IMR-90 (cell line): ENCODE measurements at places on chromosomes 3 and 15. TPM values are rescaled to one million over a fixed set of nuclear protein-coding genes. Genes with fewer than 3 reads are reported as not detected.

SCG5 gene
- 7.9 and 8.3 TPM in 2 replicates for total RNA-seq

MST1 gene
- 1.1 and 1.3 TPM in 2 replicates for total RNA-seq

ZBTB47 gene
- 9.7 and 10.9 TPM in 2 replicates for total RNA-seq

CAMP gene
- total RNA-seq, result not detected in 2 replicates

KBTBD13 gene
- not detected in 2 replicates for total RNA-seq

GLDN gene
- under 0.01 TPM in 1 of 2 replicates, not detected in the other for total RNA-seq

NGLY1 gene
- total RNA-seq, result 14.9 and 24.2 TPM in 2 replicates

- no peak overlapping the region for H3K4me3 ChIP-seq
- no peaks in the 10 kb centered on the region for H3K4me1 ChIP-seq
- H3K27ac ChIP-seq, result no peak overlapping the region
- DNase-seq, result no peak
- H3K36me3 ChIP-seq, result no peaks in the 10 kb centered on the region
Measured at GRCh38 chr3:56322862-56323261, 145.4 kb downstream of the ERC2 start.

DNA sequence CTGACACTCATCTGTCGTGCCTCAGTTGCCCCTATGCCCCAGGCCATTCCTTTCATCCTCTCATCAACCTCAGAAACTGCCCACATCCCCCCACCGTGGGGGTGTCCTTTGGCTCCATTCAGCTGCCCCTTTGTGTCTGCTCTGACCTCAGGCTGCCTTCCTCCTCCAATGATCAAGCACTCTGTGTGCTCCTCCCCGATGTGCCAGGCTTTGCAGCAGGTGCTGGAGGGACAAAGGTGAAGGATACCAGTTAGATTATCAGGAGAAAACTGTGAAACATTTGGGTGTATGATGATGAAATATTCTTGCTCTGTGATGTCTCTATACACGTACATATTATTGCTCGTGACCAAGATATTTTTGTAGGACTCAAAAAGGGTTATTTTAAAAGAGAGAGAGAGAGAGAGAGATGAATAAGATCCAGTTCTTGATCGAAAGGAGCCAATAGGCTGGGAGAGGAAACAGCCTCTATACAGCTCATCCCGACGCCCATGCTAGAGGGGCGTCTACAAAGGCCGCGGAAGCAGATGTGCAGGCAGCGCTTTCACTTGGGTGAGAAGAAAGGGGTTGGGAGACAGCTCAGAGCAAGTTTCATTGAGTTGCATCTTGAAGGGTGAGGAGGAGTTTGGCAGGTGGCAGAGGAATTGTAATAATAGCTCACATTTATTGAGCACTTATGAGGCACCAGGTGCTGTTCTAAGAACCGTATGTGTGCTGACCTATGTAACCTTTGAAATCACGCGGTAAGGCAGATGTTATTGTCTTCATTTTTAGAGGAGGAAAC, 28.3 kb upstream of the ADCY5 start:
- DNase-seq, result no peak
- no peaks in the 10 kb centered on the region for H3K4me1 ChIP-seq
- H3K27ac ChIP-seq, result no peak overlapping the region
- H3K27me3 ChIP-seq, result peaks cover 65% of the 10 kb centered on the region
- H3K36me3 ChIP-seq, result no peaks in the 10 kb centered on the region

GRCh38 chr15:63588826-63589225, 8.4 kb upstream of the FBXL22 start:
- DNase-seq, result no peak
- no peak overlapping the region for H3K27ac ChIP-seq
- H3K36me3 ChIP-seq, result peaks cover 17% of the 10 kb centered on the region
- no peak overlapping the region for H3K4me3 ChIP-seq
- no peaks in the 10 kb centered on the region for H3K27me3 ChIP-seq

DNA sequence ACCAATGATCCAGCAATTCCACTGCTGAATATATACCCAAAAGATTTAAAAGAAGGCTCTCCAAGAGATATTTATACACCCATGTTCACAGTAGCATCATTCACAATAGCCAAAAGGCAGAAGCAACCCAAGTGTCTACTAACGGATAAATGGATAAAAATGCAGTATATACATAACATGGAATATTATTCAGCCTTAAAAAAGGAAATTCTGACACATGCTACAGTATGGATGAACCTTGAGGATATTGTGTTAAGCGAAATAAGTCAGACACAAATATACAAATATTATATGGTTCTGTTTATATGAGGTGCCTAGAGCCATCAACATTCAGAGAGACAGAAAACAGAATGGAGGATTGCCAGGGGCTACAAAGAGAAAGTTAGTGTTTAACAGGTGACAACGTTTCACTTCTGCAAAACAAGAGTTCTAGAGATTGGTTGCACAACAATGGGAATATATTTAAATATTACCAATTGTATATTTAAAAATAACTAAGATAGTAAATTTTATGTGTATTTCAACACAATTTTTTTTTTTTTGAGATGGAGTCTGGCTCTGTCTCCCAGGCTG, 69.4 kb downstream of the STAG1 start:
- no peaks in the 10 kb centered on the region for H3K27me3 ChIP-seq
- H3K36me3 ChIP-seq, result no peaks in the 10 kb centered on the region
- H3K27ac ChIP-seq, result no peak overlapping the region
- no peak overlapping the region for H3K4me3 ChIP-seq
- H3K4me1 ChIP-seq, result no peaks in the 10 kb centered on the region

DNA sequence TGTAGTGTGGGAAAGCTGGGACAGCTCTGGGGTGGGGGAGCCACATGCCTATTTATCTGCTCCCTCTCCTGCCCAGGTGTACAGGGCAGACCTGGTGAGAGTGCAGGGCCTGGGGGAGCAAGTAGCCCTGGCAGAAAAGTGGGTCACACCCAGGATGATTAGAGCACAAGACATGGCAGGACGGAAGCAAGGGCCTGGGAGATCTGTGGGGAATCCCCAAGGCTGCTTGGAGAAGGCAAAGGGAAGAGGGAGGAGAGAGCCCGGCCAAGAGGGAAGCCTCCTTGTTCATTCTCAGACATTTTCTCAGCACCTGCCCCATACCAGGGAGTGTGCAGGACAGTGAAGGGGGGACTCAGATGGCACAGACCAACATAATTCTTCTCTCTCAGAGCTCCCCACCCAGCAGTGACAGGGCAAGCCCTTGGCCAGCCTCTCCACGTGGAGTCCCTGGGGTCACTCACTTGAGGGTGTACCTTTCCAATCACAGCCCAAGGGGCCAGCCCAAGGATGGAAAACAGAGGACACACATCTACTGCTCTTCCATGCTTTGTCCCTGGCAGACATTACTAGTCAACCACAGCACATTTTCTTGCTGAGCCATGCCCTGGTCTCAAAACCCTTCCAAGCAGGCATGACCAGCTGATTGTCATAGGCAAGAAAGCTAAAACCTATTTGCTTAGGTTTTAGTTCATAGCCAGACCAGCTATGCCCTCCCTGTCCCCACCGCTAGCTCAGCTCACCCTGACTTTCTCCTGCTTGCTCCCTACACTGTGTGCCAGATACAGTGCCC, 4.9 kb upstream of the DUSP7 start:
- H3K4me1 ChIP-seq, result peaks cover 10% of the 10 kb centered on the region
- H3K27me3 ChIP-seq, result no peaks in the 10 kb centered on the region
- H3K4me3 ChIP-seq, result no peak overlapping the region
- H3K36me3 ChIP-seq, result no peaks in the 10 kb centered on the region

DNA sequence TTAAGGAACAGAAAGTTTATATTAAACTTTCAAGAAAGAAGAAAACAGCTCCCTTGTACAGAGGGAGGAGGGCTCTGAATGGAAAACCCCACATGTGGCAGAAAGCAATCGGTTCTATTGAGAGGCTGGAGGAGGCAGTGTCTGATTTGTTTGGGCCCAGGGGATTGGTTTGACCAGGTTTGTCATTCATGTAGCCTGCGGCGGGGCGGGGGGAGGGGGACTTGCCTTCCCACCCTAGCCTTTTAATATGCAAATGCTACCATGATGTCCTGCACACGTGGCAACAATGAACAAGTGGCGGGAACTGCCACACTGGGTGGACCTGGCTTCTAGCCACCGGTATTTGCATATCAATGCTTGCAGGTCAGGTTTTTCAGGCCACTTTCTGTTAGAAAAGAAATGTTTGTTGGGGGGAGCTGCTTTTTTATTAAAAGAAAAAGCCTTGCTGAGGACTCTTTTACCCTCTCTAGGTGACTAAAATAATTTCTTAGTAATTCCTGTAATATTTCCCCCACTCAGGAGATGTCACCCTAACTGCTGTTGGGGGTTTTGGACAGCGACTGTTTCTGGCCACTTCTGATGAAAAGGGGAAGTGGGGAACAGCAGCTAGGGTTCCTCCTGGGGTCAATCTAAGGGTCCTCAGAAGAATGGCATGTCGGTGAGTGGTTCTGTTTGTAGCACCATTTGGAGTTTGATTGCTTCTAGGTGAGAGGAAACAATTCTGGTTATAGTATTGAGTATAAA, 691.2 kb downstream of the TBL1XR1 start:
- no peak overlapping the region for H3K4me3 ChIP-seq
- no peak overlapping the region for H3K27ac ChIP-seq
- DNase-seq, result no peak
- no peaks in the 10 kb centered on the region for H3K36me3 ChIP-seq

DNA sequence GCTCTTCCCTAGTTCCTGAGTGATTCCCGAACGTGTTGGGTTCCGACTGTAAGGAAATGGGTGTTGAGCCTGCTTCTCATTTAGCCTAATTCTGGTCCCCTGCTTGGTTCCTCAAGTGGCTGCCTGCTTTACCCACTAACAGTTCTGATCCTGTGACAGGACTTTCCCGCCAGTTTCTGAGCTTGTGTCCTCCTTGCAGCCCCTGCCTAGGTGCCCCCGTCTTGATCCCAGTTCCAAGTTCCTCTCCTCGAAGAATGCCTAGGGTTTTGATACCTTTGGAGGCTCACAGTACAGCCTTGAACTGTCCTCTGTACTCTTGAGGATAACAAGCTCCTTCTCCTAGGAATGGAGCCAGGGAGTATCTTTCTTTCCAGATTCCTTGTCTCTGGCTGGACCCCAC, 12.0 kb upstream of the RASGRF1 start:
- DNase-seq, result no peak
- H3K27ac ChIP-seq, result no peak overlapping the region
- H3K4me1 ChIP-seq, result no peaks in the 10 kb centered on the region
- H3K36me3 ChIP-seq, result no peaks in the 10 kb centered on the region

GRCh38 chr15:34837246-34838016, 42.1 kb upstream of the ACTC1 start:
- H3K4me3 ChIP-seq, result no peak overlapping the region
- no peak overlapping the region for H3K27ac ChIP-seq
- no peaks in the 10 kb centered on the region for H3K27me3 ChIP-seq
- H3K4me1 ChIP-seq, result peaks cover 7% of the 10 kb centered on the region

- H3K4me3 ChIP-seq, result no peak overlapping the region
- no peaks in the 10 kb centered on the region for H3K36me3 ChIP-seq
- H3K27ac ChIP-seq, result no peak overlapping the region
- DNase-seq, result peak; percentile 43
- H3K27me3 ChIP-seq, result no peaks in the 10 kb centered on the region
Measured at GRCh38 chr3:52001443-52001974, 5.8 kb upstream of the RPL29 start.

GRCh38 chr3:127690823-127691452, 18.2 kb downstream of the ABTB1 start:
- no peak overlapping the region for H3K4me3 ChIP-seq
- no peaks in the 10 kb centered on the region for H3K27me3 ChIP-seq
- peak overlapping the region; percentile 80 for H3K27ac ChIP-seq
- H3K36me3 ChIP-seq, result peaks cover 12% of the 10 kb centered on the region; the same call in 1 of the 2 replicates

- DNase-seq, result no peak
- no peaks in the 10 kb centered on the region for H3K27me3 ChIP-seq
- H3K36me3 ChIP-seq, result no peaks in the 10 kb centered on the region
- no peak overlapping the region for H3K4me3 ChIP-seq
Measured at GRCh38 chr3:78022232-78022631, 982.3 kb downstream of the ROBO2 start.

GRCh38 chr3:17141699-17142098, 256.9 kb downstream of the PLCL2 start:
- no peak overlapping the region for H3K4me3 ChIP-seq
- H3K4me1 ChIP-seq, result no peaks in the 10 kb centered on the region
- no peak overlapping the region for H3K27ac ChIP-seq
- peaks cover 10% of the 10 kb centered on the region for H3K27me3 ChIP-seq
- DNase-seq, result no peak

DNA sequence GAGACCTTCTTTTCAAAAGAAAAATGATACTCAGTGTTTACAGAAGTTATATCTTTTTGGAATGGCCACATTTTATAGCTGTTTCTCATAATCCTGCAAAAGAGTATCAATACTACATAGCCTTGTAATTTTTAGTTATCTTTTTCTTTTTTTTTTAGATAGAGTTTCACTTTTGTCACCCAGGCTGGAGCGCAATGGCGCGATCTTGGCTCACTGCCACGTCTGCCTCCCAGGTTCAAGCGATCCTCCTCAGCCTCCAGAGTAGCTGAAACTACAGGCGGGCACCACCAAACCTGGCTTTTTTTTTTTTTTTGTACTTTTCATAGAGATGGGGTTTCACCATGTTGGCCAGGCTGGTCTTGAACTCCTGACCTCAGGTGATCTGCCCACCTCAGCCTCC, 53.6 kb downstream of the ANKRD28 start:
- no peak for DNase-seq
- no peaks in the 10 kb centered on the region for H3K4me1 ChIP-seq
- peaks cover 5% of the 10 kb centered on the region; the same call in 1 of the 2 replicates for H3K36me3 ChIP-seq
- H3K27ac ChIP-seq, result no peak overlapping the region

DNA sequence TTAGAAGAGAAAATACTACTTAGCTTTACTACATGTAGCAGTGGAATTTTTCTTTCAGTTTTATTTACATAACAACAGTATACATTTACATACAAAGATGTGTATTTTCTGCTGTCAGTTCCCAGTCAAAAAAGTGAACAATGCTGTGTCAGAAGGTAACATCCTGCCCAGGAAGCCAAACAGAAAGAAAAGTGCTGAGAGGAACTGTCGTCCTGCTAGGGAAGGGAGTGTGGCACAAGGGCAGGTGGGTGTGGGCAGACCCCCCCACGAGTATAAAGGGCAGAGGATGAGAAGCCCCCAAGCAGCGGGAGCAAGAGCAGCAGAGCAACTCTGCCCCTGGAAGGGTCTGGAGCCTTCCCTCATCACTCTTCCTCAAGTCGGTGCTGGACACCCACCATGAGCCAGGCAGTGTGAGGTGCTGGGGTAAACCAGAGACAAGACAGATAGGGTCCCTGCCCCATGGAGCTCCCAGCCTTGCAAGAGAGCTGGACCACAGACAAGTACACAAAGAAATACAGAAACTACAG, 39.7 kb downstream of the TBC1D2B start:
- H3K36me3 ChIP-seq, result peaks cover 39% of the 10 kb centered on the region
- no peak overlapping the region for H3K27ac ChIP-seq
- no peak overlapping the region for H3K4me3 ChIP-seq
- H3K4me1 ChIP-seq, result peaks cover 15% of the 10 kb centered on the region
- no peak for DNase-seq
